Skin of body (tissue), 3 donors: ENCODE measurements at places on chromosomes 16 and 17. TPM values are rescaled to one million over a fixed set of nuclear protein-coding genes. Genes with fewer than 3 reads are reported as not detected.

DNA sequence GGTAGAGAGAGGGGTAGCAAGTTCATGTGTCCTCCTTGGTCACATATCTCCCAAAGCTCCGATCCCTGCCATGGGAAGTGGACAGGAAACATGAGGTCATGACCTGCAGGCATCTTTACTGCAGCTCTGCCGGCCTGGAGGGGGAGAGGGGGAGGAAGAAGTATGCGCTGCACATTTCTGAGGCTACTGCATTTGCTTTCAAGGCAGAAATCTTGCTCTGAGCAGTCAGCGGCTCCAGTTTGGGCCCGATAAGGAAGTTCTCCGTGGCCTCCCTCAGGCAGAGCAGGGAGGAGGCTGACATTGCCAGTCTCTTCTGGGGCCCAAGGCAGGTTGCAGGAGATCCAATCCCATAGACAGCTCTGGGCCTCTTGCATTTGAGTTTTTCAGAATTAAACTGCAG, 1.5 kb upstream of the NHERF1 start:
- DNase-seq: no peak

GRCh38 chr16:35525979-35526590, 2066.7 kb downstream of the TP53TG3F start:
- DNase-seq: no peak

DNA sequence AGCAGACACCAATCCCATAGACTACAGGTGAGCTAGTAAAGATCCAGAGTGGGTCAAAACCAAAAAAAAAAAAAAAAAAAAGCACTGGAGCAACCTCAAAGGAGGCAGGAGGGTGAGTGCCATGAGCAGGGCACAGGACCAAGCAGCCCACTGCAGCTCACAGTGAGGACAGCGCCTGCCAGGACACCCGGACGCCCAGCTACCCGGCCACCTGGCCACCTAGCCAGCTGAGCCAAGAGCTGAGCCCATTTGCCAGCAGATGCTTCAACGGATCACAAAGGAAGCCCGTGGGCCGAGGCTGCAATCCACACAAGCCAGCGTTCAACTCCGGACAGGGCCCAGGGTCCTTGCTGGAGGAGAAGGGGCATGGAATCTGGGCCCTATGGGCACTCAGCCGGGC, 15.1 kb downstream of the AXIN1 start:
- no peak for DNase-seq

DNA sequence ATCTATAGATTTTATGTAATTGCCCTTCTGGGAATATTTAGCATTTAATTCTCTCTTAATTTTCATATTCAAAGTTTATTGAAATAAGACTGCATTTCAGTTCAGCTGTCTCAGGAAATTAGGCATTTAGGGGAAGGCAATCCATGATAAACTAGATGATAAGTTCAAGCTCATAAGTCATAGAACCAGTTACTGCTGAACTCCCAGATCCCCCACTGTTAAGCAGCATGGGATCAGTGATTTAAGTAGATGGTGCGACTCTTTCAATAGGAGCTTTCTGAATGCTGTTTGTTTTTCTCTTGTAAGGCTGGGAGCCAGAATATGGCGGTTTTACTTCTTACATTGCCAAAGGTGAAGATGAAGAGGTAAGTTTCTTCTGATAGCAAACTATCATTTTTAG, 23.8 kb downstream of the OGFOD1 start:
- no peak for DNase-seq

GRCh38 chr16:10876315-10876714, 687 bp upstream of the CIITA start:
- no peak for DNase-seq

- no peak for DNase-seq
Measured at GRCh38 chr17:7558544-7559319, at the start of gene TNFSF13. Gene TNFSF13 (plus strand): TSS chr17:7558750. CDS start chr17:7559040, 290 bp downstream.

DNA sequence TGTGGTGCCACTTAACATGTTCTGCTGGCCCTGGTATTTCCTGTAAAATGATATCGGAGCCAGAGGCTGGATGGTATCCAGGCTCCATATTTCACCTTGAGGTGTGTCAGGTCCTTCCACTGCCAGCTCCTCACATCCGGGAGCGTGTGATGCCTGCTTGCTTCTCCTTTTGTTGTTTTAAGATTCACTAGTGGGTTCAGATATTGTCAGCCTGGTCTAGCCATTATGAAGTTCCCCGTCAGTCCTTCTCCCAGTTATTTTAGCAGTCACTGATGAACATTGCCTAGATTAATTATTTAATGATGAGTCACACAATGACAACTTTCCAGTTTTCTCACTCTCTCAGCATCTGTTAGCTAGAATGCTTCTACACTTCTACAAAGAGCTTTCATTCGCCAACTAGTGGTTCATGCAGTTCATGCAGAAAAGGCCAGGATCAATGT, 11.3 kb downstream of the DNAAF1 start:
- no peak for DNase-seq

NOMO2 gene
- 44.1 TPM for total RNA-seq
